Stimulated activated CD8-positive, alpha-beta memory T cell treated with anti-CD3 and anti-CD28 coated beads, Interleukin-2, amount 100 ng/mL, for 1 hour (primary cell): ENCODE measurements at places on chromosomes 7 and 10.

DNA sequence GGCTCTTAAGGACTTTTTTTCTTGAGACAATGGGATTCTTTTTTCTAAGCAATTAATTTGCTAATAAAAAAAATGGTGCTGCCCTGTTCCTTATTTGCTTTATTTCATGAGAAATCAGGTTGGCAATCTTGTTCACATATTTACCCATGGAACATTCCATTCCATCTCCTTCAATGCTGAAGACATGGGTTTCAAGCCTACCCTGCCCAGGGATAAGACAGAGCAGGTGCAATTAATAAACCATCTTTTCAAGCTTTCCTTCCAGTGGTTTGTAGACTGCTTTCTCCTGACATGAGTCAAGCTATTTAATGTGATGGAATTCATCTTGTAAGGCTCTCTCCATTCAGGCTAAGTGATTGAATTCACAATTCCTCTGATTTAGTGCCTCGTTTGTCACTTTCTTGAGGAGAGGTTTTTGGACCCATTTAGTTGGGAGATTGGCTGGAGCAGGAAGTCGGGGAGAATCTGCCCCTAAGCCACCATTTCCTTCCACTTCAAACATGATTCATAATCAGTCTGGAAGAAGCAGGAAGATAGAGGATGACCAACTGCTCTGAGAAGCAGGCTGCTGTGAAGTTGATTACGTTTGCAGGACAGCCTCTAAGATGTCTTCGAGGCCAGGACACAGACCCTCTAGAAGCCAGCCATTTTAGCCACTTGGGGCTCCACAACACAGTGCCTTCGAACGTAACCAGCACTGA, 552.4 kb upstream of the GALNT17 start:
- no peak for DNase-seq

GRCh38 chr7:47611045-47611511, 29.2 kb upstream of the TNS3 start:
- DNase-seq: no peak

DNA sequence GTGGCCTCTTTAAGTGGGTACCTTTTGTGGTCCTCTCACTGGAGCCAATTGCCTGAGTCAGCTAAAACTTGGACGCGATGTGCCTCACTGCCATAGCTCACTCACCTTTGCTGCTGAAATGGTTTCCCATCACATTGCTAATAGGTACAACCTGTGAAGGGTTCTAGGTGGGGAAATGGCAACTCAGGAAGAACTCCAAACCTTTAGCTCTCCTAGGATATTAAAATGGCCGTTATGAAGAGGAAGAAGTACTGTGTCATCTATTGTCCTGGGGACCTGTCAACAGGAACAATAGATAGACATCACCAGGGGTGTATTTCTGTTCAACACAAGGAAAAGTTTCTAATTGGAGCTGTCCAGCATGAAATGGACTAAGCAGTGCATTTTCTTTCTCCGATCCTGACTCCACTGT, 1.2 kb upstream of the ZNF655 start:
- no peak for DNase-seq

GRCh38 chr7:7917593-7917992, 51.0 kb upstream of the GLCCI1 start:
- no peak for DNase-seq
